ENCODE measurements at places on chromosomes 11 and 22. TPM values are rescaled to one million over a fixed set of nuclear protein-coding genes. Genes with fewer than 3 reads are reported as not detected.
A peak's percentile ranks its signal among the peaks of the same experiment; 100 is the strongest.

DNA sequence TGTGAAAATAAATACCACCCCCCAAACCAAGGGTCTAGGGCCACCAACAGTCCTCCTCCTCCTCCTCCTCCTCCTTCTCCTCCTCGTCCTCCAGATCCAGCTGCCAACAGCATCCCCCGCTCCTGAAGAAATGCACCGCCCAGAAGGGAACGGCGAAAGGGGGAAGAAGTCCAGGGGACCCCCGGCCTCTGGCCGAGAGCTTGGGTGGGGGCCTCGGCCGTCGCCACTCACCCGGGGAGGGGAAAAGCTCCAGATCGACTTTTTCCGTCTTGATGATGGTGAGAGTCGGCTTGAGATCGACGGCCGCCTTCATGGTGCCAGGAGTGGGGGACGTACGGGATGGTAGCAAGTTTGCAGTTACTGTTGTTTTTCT lies 65.7 kb downstream of the ETS1 start:
- no peak for DNase-seq

DNA sequence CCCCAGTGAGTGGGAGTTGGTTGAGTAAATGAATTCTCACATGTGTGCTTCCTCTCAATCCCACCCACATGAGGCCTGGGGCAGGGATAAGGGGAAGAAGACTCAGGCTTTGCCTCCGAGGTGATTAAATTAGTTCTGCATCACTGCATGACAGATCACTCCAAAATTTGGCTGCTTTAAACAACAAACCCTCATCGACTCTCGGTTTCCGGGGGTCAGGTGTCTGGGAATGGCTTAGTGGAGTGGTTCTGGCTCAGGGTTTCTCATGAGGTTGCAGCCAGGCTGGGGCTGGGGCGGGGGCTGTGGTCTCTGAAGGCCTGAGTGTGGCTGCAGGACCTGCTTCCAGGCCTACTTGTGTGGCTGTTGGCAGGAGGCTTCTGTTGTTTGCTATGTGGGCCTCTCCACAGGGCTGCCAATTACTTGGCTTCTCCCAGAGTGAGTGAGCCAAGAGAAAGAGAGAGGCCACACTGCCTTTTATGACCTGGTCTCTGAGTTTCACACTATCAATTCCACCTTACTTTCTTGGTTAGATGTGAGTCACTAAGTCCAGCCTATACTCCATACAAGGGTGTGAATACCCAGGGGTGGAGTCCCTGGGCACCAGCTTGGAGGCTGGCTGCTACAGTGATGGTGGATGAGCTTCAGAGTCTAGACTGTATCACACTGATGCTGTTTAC lies 15.9 kb downstream of the MOGAT2 start:
- no peak for DNase-seq

GRCh38 chr11:113405724-113406478 lies 18.3 kb downstream of the ANKK1 start:
- DNase-seq: no peak

DNA sequence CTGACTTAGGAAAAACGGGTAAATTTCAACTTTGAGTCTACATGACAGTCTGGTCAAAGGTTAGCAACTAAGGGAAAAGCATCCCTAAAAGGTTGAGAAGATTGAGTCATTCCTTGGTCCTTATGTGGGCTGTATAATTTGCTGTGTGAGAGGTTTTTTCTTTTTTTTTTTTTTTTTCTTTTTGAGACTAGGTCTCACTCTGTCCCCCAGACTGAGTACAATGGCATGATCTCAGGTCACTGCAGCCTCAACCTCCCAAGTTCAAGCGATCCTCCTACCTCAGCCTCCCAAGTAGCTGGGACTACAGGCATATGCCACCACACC lies 101.4 kb downstream of the MRTFA start:
- no peak for DNase-seq

GRCh38 chr11:65471447-65471891 lies 27.4 kb upstream of the MALAT1 start:
- DNase-seq: no peak

Gene FGF3
- total RNA-seq: not detected

- no peak for DNase-seq
Observed at GRCh38 chr11:65266210-65266609, 4.4 kb downstream of the POLA2 start.

DNA sequence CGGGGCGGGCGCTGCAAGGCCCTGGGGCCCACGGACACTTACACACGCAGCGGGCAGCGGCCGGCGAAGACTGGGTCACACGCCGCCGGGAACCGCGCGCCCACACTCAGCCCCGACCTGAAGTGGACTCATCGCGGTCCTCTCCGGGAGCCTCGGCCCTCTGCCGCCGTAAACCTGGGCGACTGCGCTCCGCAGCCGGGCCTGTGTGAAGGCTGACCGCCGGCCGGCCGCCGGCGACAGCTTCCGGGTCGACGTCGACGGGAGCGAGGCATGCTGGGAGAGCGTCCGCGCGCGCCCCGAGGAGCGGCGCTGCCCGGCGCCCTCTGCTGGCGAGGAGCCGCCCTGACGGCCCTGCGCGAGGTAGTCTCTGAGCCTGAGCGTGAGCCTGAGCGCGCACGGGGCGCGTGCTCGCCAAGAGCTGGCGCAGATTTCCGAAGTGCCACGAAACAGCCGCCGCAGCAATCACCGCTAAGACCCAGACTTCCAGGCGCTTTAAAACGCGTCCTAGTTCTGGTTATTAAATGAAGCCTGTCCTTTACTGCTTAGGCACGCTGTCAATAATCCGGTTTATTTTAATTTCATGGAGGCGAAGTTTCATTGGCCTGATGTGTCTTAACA lies at the start of gene SNX19:
SNX19 (minus strand) TSS at position 242 of the 618 bp plus-strand sequence. CDS start 540 bp downstream, outside the sequence.
- peak; percentile 60 for DNase-seq

DNA sequence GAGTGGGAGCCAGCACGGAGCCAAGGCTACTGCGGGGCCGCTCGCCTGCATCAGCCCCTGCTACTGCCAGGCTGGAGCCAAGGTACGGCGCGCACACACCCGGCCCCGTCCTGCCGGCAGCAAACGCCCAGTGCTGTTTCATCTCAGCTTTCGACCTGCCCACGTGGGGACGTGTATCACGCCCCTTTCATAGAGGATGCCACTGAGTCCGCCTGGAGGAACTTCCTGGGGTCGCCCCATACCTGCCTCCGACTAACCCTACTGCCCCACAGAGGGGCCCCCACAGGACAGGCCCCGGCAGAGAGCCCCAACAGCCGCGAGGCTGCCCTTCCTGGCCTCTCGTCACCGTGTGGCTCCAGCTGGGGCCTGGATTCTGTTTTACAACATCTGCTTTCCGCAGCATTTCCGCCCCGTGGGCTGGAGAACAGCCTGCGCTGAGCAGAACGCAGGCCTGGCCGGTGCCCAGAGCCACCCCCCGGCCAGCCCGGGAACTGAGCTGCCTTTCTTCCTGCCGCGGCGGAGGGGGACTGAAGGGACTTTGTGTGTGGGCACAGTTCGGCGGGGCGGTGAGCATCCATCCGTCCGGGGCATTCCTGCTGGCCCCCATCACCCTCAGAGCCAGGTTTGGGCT lies 22.9 kb upstream of the ARHGAP8 start:
- no peak for DNase-seq

GRCh38 chr11:74487875-74488274 lies 5.6 kb downstream of the LIPT2 start:
- no peak for DNase-seq

DNA sequence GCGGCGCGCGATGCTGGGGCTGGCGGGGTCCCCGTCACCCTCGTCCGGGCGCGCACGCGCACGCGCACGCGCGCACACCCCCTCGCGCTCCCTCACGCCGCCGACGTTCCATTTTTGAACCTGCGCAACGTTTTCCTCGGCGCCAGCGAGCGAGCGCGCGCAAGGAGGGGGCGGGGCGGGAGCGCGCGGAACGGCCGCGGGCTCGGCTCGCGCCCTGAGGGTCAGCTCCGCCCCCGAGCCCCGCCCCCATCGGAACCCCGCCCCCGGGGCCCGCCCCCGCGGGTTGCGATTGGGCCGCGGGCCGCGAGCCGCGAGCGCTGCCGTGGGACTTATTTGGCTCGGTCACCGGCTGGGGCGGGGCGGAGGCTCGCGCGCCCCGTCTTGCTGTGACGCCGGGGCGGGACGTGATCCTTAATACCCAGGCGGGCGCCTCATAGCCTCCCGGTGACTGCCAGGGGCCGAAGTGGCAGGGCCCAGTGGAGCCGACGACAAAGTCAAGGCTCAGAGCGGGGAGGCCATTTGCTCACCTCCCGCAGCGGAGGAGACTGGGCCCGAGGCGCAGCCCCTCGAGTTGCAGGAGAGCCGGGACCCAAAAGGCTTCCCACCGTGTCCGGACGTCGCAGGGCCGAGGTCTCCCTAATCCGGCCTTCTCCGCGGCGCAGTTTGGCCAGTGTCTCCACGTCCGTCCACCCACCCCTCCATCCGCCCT lies at the start of gene CBX7:
CBX7 (minus strand) TSS at position 170 of the 709 bp plus-strand sequence. CDS start 236 bp downstream, outside the sequence.
- peak; percentile 85 for DNase-seq

- no peak for DNase-seq
Observed at GRCh38 chr11:45180848-45181192, 34.4 kb downstream of the PRDM11 start.

GRCh38 chr11:96180341-96180740 lies 162.7 kb downstream of the MAML2 start:
- no peak for DNase-seq

GRCh38 chr11:64537876-64538275 lies 53.1 kb upstream of the SLC22A12 start:
- no peak for DNase-seq

GRCh38 chr11:72235351-72236057 lies 8.5 kb downstream of the PHOX2A start:
- DNase-seq: no peak

Gene UPK3A
- not detected for total RNA-seq

- DNase-seq: no peak
Observed at GRCh38 chr11:115718945-115719344, 214.7 kb upstream of the CADM1 start.

GRCh38 chr22:21457023-21457787 lies 10.0 kb upstream of the TMEM191C start:
- DNase-seq: no peak

- no peak for DNase-seq
Observed at GRCh38 chr22:26918226-26918625, 260.8 kb downstream of the MIAT start.

Gene JHY
- total RNA-seq: 8.2 TPM

- DNase-seq: no peak
Observed at GRCh38 chr11:14361951-14362350, 3.0 kb upstream of the RRAS2 start.

GRCh38 chr22:17217179-17217578 lies 2.1 kb downstream of the ADA2 start:
- DNase-seq: no peak

Gene APOL5
- total RNA-seq: not detected

Gene MALAT1
- 13,293 TPM for total RNA-seq

Gene PLAAT5
- 54.3 TPM for total RNA-seq

- DNase-seq: no peak
Observed at GRCh38 chr11:1087961-1088926, 13.6 kb downstream of the MUC2 start.

Gene TRIM22
- 163 TPM for total RNA-seq

DNA sequence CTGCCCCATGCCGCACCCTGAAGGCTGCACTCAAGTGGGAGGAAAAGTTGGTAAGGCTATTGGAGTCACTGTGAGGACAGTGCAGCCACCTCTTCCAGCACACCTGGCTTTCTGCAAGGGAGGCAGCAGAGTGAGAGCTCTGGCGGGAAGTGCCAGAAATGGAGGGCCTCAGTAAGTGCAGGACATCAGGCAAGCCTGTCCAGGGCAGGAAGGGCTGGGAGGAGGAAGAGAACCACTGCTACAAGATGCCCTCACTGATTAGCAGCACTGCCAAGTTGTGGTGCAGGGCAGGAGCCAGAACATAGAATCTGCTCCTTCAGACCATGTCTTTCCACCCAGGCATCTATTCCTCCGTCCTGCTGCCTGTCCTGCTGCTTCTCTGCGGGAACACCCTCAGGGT lies 61.2 kb upstream of the CLTCL1 start:
- DNase-seq: no peak
